Activated T-cell treated with anti-CD3 and anti-CD28 coated beads, Interleukin-2, amount 50 U/mL, for 72 hours (primary cell): ENCODE measurements at places on chromosomes 3 and 15.

GRCh38 chr3:46713050-46713897 is 4.4 kb downstream of the PRSS50 start:
- no peak for DNase-seq

GRCh38 chr3:21392526-21392925 is 358.5 kb downstream of the ZNF385D start:
- no peak for DNase-seq

GRCh38 chr3:147652651-147653366 is 243.6 kb downstream of the ZIC1 start:
- DNase-seq, result no peak

DNA sequence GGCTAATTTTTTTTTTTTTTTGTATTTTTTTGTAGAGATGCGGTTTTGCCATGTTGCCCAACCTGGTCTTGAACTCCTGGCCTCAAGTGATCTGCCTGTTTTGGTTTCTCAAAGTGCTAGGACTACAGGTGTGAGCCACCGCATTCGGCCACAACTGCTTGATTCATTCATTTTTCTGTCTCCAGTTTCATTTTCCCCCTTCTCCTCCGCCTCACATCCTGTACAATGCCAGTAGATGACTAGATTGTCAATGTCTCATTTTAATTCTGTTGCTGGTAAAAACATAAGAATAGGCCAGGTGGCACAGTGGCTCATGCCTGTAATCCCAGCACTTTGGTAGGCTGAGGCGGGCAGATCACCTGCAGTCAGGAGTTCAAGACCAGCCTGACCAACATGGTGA is 12.0 kb upstream of the ZNF592 start:
- DNase-seq, result peak; percentile 79

GRCh38 chr3:36135863-36136262 is 244.4 kb upstream of the STAC start:
- DNase-seq, result no peak

GRCh38 chr15:35243758-35244157 is 158.7 kb upstream of the NANOGP8 start:
- DNase-seq, result no peak

DNA sequence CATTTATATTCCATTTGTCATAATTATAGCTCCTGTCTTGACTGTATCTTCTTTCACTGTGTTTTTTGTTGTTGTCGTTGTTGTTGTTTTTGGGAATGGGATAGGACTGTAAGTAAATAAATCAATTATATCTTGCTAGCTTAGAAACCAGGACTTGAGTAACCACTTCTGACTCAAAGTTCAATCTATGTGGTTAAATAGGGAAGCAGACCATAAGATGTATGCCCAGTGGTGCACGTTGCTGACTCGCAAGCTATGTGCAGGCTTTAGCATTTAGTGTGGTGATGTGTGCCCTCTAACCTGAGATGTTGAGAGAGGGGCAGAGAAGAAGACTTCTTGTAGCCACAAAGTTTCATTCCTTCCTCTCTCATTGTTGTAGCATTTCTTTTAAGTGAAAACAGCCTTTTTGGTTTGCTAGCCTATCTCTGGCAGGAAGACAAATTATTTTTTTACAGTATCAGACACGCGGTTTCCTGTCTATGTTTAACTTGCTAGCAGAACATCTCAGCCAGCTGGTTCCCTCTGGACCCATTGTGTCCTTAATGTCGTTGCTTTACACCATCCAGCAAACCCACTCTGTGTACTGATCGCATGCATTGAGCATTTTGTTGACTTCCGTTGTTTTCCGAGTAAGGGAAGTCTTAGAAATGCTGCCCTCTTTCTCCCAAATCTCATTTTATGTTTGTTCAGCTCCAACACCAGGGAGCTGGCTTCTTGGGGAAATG is 52.1 kb downstream of the TGFBR2 start:
- DNase-seq, result peak; percentile 68

- DNase-seq, result no peak
Observed at GRCh38 chr3:37694284-37694675, 167.4 kb upstream of the CTDSPL start.

- peak; percentile 35 for DNase-seq
Observed at GRCh38 chr3:18758047-18758704, 333.0 kb upstream of the SATB1 start.

DNA sequence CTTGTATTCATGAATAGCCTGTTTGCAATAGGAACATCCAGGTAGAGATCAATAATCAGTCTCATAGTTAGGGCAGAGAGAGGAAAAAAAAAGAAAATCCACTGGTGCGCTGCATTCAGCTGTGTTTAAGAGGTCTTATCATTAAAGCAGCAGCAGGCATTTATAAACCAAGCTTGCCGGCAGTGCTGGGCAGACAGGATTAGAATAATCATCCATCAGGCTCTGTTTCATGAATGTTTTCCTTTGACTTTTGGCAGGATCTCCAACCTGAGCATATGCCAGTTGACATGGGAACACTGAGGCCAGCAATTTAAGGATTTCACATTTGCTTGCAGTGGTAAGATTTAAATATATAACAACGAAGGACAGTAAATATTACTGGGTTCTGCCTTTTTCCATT is 305.2 kb upstream of the SEMA6D start:
- DNase-seq, result no peak

- DNase-seq, result no peak
Observed at GRCh38 chr3:129441215-129441614, 1.2 kb downstream of the IFT122 start.

DNA sequence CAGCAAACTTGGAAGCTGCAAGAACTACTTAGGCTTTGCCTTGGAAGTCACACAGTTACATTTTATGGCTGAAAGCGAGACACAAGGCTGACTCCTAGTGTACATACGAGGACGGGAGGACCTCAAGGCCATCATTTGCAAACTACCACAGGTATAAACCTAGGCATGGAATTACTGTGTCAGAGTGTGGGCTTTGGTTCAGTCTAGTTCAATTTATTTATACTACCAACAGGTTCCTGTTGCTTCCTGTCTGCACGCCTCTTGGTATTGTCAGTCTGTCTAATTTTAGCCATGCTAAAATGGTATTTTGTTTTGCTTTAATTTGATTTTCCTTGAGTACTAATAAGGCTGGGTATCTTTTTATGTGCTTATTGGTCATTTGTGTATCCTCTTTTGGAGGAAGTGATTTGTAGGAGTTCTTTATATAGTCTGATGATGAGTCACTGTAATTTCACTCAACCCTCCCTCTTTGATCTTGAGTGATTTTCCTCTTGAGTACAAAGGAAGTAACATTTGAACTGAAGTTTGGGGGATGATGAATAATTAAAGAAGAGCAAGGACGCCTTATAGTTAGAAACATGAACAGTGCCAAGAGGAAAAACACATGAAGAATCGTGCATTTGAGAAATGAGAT is 8.2 kb downstream of the ANKRD34C start:
- DNase-seq, result no peak

DNA sequence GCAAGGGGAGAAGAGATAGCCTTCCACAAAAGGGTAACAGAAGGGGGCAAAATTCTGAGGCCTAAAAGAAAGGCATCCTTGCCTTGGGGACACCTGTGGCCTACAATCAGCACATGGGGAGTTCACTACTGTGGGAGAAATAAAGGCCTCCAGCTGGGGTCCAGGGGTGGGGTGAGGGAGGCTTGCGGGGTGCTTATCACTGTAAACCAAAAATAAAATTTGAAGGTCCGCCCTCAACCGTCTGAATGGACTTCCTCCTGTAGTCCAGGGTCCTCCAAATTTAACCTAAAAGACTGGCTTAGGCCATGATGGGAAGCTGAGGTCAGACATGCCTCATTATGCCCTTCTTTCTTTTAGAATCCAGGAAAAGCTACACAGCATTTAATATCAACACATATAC is 2.1 kb upstream of the POLR2M start:
- DNase-seq, result no peak

- no peak for DNase-seq
Observed at GRCh38 chr3:60983906-60984305, 267.3 kb downstream of the FHIT start.

DNA sequence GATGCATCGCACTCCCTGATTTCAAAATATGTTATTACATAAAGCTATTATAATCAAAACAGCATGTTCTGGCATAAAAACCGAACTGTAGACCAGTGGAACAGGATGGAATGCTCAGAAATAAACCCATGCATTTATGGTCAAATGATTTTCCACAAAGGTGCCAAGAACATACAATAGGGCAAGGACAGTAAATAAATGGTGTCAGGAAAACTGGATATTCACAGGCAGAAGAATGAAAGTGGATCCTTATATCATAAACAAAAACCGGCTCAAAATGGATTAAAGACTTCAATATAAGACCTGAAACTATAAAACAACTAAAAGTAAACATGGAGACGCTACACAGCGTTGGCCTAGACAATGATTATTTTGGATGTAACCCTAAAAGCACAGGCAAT is 22.6 kb downstream of the USP50 start:
- no peak for DNase-seq

DNA sequence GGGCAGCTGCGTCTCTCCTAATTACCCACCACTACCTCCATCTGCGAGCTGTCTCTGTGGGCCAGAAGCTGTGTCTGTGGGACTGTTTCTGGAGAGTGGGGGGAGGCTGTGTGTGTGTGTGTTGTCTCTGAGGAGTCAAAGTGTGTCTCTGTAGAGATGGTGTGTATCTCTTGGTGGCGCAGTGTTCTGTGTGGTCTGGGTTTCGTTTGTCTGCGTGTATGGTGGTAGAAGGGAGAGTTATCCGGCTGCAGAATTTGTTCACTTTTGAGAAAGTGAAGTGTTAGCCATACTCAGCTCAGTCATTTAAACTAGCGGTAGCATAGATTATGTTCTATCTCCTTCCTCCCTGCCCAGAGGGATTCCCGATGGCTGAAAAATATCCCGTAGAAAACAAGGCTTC is 2.2 kb downstream of the MYRIP start:
- no peak for DNase-seq

DNA sequence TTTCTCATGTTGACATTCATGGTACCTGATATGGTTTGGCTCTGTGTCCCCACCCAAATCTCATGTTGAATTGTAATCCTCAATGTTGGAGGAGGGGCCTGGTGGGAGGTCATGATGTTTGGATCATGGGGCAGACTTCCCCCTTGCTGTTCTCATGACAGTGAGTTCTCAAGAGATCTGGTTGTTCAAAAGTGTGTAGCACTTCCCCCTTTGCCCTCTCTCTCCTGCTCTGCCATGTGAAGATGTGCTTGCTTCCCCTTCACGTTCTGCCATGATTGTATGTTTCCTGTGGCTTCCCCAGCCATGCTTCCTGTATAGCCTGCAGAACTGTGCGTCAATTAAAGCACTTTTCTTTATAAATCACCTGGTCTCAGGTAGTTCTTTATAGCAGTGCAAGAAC is 3.3 kb upstream of the UBL7 start:
- DNase-seq, result no peak

- DNase-seq, result no peak
Observed at GRCh38 chr3:155741603-155742002, 3.3 kb downstream of the PLCH1 start.

- DNase-seq, result no peak
Observed at GRCh38 chr3:59553076-59553475, 503.3 kb upstream of the CFAP20DC start.

DNA sequence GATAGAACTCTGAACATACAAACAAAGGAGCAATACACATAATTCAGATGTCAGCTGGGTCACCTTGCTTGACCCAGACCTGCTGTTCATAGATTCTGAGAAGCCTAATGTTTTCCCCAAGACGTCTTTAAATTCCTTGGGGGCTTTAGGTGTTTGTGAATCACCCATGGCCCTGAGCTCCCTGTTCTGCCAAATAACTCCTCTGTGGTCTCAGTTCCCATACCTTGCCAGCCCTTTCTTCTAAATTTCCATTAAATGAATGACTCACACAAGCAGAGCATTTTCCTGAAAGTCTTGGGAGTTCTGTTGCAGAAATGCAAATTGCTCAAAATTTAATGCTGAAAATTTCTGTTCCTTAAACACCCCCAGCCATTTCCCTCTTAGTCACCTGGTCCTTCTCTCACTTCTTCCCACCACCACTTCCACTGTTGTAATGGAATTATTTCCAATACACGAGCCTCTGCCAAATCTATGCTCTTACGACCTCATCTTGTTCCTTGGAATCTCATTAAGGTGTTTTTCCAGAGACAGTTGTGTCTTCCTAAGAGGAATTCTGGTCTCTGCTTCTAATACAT is 33.4 kb upstream of the PSMD6 start:
- no peak for DNase-seq

- no peak for DNase-seq
Observed at GRCh38 chr3:53807117-53807810, 39.0 kb downstream of the CHDH start.

- no peak for DNase-seq
Observed at GRCh38 chr3:116154389-116154788, 290.9 kb downstream of the LSAMP start.

DNA sequence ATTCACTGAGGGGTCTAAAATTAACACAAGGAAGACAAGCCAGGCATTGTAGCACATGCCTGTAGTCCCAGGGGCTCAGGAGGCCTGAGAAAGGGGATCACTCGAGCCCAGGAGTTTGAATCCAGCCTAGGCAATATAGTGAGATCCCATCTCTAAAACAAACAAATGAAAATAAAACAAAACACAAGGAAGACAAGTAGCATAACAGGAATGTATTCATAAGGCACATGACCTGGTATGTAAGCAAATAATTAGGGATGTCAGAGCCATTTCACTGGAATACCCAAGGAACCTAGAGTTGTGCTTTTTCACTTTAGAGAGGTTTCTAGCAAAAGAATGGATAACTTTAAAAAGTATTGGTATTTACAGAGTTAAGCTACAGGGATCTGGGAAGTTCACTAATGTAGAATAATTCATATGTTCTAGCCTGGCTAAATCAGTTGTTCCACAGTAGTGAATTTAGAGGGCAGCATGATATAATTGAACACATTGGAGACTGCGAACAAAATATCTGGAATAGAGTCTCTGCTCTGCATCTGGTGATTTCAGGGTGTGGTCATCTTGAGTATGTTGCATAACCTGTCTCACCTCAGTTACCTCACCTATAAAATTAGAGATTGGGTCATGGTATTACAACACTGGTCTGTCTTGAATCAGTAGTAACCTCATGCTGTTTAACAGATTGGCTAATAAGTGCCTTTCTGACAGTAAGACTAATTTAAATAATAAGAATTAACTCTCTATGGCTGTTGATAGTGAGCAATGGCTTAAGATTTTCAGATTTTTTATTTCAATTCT is 9.3 kb downstream of the GRAMD1C start:
- no peak for DNase-seq

DNA sequence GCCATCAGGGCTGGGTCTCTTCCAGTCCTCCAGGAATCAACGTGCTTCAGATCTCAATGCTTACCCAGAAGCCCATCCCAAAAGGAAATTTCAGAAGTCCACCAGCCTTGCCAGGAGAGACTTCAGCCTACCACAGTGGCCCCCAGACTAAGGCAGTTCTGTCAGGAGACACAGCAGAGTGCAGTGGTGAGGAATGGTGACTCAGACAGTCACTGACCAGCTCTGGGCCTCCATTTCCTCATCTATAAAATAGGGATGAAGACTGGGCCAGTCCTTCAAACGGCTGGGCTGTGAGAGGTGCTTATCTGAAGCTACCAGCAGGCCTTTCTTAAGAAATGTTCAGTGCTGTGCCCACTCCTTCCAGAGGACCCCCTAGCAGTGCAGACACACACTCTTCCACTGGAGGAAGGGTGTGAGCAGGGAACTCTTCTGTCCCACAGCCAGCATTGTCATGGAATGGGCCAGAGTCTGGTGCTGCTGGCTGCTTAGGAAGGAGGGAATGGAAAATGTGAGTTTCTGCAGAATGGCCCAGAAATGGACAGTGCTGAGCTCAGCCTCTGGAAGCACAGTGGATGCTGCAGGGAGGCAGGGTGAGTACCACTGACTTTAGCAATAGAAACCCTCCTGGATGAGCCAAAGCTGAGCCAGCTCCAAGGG is 41.6 kb upstream of the DUSP7 start:
- DNase-seq, result no peak

- DNase-seq, result no peak
Observed at GRCh38 chr3:16313886-16314645, 49.1 kb downstream of the OXNAD1 start.
